Central memory CD8-positive, alpha-beta T cell (primary cell): ENCODE measurements at places on chromosomes 3 and 15.

DNA sequence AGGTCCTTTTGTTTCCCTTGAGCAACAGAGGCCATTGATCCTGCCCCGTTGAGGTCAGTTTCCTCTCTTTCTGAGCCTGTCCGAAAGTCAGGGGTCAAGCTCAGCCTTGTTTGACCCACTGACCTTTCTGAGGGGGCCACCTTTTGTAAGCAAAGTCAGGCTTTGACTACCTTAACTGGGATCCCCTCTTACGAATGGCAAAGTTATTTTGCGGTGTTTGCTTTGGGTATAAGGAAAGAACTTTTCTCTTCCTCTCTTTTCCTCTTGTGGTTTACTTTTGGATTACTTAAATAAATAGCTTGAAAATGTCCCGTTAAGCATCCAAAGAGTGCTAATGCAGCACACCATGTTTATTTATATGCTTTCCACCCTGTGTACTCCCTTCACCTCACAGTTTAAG lies 340.6 kb downstream of the THSD4 start:
- DNase-seq = no peak

DNA sequence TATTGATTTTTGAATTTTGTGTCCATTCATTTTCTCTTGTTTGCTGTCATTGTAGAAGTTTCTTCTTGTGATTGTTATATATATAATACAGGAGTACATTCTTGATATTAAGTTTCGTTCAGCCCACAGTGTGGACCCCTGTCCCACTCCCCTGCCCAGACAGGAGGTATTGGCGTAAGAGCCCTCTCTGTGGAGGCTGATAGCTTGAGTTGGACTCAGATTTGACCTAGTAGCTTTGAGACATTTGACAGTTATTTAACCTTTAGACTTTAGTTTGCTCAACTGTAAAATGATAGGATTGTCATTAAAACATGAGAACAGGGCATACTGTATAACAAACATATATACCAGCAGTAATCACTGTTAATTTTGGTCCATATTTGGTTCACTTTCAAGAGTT lies 27.1 kb downstream of the GPR171 start:
- no peak for DNase-seq

DNA sequence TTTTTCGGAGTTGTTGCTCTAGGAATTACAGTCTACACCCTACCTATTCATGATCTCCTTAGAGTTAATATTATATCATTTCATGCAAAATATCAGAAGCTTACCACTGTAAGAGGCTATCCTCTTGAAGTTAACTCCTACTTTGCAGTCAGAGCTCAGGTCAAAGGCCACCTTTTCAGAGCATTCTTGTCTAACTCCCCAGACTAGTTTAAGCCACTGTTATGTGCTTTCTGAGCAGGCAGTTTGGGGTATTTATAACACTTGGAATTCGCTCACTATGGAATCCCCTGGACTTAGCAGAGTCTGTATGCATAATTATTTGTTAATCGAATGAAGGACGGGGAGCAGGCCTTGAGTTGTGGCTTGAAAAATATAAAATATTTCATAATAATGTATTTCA lies 21.7 kb downstream of the MED12L start:
- no peak for DNase-seq

DNA sequence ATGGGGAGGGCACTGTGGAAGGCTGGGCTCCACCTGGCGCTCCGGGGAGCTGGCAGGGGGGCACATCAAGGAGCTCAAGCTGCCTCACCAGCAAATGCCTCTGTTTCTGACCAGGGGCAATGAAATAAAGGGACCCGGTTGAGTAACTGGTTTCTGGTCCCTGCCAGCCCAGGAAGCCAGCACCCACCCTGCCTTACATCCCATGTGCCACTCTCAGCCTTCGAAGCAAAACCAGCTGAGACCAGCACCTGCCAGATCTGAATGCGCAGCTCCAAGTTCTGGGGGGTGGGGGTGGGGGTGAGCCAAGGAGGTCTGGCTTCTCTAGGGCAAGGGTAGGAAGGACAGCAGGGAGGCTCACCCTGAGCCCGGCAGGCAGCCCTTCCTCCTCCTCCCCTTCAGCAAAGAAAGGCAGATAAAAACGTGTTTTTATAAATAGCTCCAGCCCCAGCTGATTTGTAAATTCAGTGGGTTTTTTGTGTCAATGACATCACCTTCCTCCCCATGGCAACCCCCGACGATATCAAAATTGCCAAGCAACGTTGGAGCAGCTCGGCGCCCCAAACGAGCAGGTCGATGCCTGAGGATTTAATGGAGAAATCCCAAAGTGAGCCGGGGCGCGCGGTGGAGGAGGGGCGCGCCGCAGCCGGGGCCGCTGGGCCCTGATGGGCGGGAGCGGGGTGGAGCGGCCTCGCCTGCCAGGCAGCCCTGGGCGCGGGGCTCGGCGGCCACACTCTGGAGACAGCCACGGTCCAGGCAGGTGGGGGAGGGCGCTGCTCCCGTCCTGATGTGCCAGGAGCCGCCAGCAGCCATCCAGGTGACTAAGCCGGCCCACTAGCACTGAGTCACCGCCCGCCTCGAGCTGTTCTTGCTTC lies at the start of gene PAK6:
PAK6 (plus strand) TSS at position 532 of the 872 bp plus-strand sequence. CDS start 25,723 bp downstream, outside the sequence.
- DNase-seq = no peak

DNA sequence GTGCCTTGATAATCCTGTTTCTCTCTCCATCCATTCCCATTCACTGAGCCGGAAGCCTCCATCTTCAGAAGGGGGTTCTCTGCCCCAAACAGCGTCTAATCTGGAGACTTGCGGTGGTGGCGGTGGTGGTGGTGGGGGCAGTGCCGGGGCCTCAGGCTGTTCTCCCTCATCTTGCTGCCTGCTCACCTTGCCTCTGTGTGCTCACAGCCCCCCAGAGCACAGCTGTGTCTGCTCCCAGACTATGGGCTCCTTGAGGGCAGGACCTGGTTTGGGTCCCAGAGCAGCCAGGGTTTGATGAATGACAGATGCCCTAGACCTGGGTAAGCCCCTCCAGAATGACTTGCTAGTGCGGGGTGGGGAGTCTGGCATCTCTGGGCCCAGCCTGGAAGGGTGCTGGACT lies 430 bp upstream of the PSTPIP1 start:
- DNase-seq = no peak

- DNase-seq = no peak
These were observed 25.5 kb upstream of the PIK3R4 start for GRCh38 chr3:130772129-130772528.

GRCh38 chr15:68484696-68485400 lies 52.9 kb upstream of the ITGA11 start:
- no peak for DNase-seq
